Endodermal cell (in vitro differentiated cells): ENCODE measurements at places on chromosomes 1 and 21. TPM values are rescaled to one million over a fixed set of nuclear protein-coding genes. Genes with fewer than 3 reads are reported as not detected.

ZNF683 gene
- total RNA-seq, result not detected in 2 replicates

AKR7A3 gene
- 0.92 and 1.2 TPM in 2 replicates for total RNA-seq

PLEKHG5 gene
- 26.5 to 40.3 TPM (median 38.8 TPM) in 3 replicates for total RNA-seq

GUCA2B gene
- not detected in 3 replicates for total RNA-seq

GBP6 gene
- 0.25 TPM in 1 of 3 replicates, not detected in the others for total RNA-seq

HES2 gene
- 0.07 TPM in 1 of 2 replicates, not detected in the other for total RNA-seq

FCRL5 gene
- not detected in 3 replicates for total RNA-seq

LIX1L gene
- 16.6 to 29.7 TPM (median 17.8 TPM) in 3 replicates for total RNA-seq

TMEM63A gene
- 189 to 427 TPM (median 194 TPM) in 3 replicates for total RNA-seq

KRTAP13-2 gene
- not detected in 2 replicates for total RNA-seq

DNA sequence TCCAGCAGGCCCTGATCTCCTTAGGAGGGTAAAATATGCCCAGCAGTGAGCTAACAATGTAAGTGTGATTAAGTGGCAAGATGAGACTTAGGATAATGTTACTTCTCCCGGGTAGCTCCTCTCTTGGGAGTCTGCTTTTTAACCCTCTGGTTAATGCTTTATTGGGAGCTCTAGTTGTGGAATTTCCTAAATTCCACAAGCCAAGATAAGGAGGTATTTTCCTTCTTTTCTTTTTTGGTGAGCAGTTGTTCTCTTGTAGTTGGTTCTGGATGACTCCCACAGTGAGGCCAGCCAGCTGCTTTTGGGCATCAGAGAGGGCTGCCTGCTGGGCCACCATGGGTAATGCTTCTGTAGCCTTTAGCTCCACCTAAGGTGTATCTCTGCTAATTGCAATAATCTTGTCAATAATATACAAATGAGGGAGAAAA is 19.3 kb downstream of the C1orf52 start:
- no peaks in the 10 kb centered on the region for H3K27me3 ChIP-seq
- H3K4me1 ChIP-seq, result peaks cover 13% of the 10 kb centered on the region
- H3K36me3 ChIP-seq, result no peaks in the 10 kb centered on the region
- no peak overlapping the region for H3K27ac ChIP-seq

DNA sequence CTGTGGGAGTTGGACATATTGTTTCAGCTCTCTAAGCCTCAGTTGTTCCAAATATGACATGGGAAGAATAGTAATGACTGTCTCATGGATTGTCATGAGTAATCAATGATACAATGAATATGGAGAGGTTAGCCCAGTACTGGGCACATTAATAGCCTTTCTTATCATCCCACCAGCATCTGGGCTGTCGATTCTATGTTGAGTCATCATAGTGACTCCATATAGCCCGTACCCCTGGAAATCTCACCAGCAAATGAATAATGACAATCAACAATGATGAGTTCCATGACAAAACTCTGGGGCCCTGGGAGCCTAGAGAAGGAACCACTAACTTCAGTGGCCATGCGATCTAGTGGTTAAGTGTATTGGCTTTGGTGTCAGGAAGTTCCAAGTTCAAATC is 39.7 kb upstream of the GJB5 start:
- H3K36me3 ChIP-seq, result no peaks in the 10 kb centered on the region
- H3K27ac ChIP-seq, result no peak overlapping the region
- H3K27me3 ChIP-seq, result peaks cover 11% of the 10 kb centered on the region

GRCh38 chr1:91511386-91511785 is 10.7 kb downstream of the CDC7 start:
- H3K36me3 ChIP-seq, result peaks cover 64% of the 10 kb centered on the region
- H3K4me3 ChIP-seq, result no peak overlapping the region
- no peak overlapping the region for H3K27ac ChIP-seq
- H3K4me1 ChIP-seq, result no peaks in the 10 kb centered on the region
- no peak for DNase-seq
- no peaks in the 10 kb centered on the region for H3K27me3 ChIP-seq

- no peaks in the 10 kb centered on the region for H3K36me3 ChIP-seq
- H3K27me3 ChIP-seq, result no peaks in the 10 kb centered on the region
- peaks cover 6% of the 10 kb centered on the region for H3K4me1 ChIP-seq
- H3K4me3 ChIP-seq, result no peak overlapping the region
- no peak for DNase-seq
- H3K27ac ChIP-seq, result no peak overlapping the region
Measured at GRCh38 chr1:27690183-27690582, 18.2 kb upstream of the IFI6 start.

- no peaks in the 10 kb centered on the region for H3K27me3 ChIP-seq
- no peaks in the 10 kb centered on the region for H3K4me1 ChIP-seq
- H3K4me3 ChIP-seq, result no peak overlapping the region
- H3K27ac ChIP-seq, result no peak overlapping the region
- DNase-seq, result no peak
- no peaks in the 10 kb centered on the region for H3K36me3 ChIP-seq
Measured at GRCh38 chr1:104120525-104120924, 370.8 kb downstream of the AMY1C start.

DNA sequence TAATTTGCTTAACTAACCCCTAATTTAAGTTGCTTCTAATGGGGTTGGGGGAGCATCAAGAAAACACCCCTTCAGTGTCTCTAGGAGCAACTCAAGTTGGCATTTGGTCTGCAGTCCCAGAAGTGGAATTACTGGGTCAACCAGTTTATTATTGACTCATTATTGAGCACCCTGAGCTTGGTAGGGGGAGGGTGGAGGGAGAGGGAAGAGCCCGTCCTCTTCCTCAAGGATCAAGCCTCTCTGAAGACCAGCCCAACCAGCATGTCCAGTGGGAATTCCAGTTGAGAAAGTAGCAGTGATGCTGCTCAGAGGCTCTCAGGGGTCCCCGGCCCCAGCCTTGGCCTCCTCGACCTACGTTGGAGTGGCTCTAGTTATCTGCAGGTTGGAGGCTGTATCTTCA is 2.1 kb upstream of the PLA2G2F start:
- no peaks in the 10 kb centered on the region for H3K27me3 ChIP-seq
- no peak overlapping the region for H3K27ac ChIP-seq
- DNase-seq, result peak; percentile 10

DNA sequence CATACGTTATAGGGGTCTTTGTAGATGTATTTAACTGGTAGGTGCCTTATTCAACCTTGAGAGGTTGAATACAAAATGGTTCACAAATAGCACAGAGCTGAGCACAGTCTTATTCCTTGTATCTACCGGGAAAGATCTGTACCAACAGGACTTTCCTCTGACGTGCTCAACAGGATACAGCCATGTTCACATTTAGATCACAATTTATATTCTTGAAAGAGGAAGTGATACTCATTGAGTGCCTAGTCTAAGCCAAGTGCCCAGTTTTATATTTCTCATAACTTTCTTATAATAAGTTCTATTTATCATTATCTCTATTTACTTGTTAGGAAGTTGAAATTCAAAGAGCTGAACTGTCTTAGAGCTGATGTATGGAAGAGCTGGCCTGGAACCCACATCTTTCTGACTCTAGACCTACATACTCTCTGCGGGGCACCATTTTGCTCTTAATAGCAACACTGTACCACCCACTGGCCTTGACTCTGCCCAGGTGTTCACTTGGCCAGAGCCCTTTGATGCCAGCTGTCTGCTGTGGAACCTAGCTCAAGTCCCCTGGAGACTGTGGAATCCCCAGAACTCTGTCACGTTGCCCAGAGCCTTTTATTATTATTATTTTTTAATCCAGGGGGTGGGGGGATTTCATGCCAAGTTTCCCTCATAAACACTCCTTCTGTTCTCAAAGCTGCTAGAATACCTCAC is 156.2 kb downstream of the TPR start:
- DNase-seq, result no peak
- H3K4me3 ChIP-seq, result no peak overlapping the region

- no peaks in the 10 kb centered on the region for H3K4me1 ChIP-seq
- H3K27me3 ChIP-seq, result peaks cover 70% of the 10 kb centered on the region
- H3K4me3 ChIP-seq, result no peak overlapping the region
- no peak overlapping the region for H3K27ac ChIP-seq
Measured at GRCh38 chr1:179747611-179748010, 4.5 kb downstream of the FAM163A start.

DNA sequence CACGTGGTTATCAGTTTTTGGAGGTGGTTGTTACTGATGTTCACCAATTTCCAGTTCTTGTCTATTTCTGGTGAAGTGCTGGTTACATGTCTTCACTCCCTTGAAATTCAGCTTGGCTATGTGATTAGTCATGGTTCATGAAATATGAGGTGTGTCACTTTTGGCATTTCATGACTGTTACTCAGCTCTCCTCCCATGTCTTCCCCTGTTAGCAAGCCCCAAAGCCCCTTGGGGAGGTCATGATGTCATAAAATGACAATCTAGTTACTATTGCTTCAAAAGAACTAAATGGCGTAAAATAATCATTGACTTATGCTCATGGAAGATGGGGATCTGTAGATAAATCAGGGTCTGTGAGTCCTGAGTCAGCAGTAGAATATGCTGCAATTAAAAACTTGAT is 425.1 kb downstream of the SETD4 start:
- H3K36me3 ChIP-seq, result no peaks in the 10 kb centered on the region
- no peaks in the 10 kb centered on the region for H3K4me1 ChIP-seq
- no peak overlapping the region for H3K27ac ChIP-seq
- no peaks in the 10 kb centered on the region for H3K27me3 ChIP-seq
- DNase-seq, result no peak

DNA sequence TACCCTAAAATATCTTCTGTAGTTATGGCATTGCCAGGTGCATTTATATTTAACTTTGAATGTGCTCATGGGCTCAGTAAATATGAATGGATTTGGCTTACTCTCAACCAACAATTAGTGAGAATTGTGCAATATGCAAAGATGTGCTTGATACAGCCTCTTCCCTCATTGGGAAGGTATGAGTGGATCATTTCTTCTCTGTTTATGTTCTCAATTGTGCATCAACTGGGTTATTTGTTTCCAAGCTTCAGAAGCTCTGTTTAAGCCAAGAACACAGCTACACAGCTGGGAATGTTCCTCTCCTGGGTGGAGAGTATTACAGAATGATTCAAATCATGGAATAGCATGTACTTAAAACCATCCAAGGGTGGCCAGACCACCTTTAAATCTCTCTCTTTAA is 17.6 kb upstream of the MAP1LC3C start:
- no peaks in the 10 kb centered on the region for H3K27me3 ChIP-seq
- no peak for DNase-seq
- H3K36me3 ChIP-seq, result no peaks in the 10 kb centered on the region
- no peaks in the 10 kb centered on the region for H3K4me1 ChIP-seq
- H3K27ac ChIP-seq, result no peak overlapping the region
- no peak overlapping the region for H3K4me3 ChIP-seq

- no peaks in the 10 kb centered on the region for H3K27me3 ChIP-seq
- DNase-seq, result no peak
- no peaks in the 10 kb centered on the region for H3K36me3 ChIP-seq
- H3K4me1 ChIP-seq, result no peaks in the 10 kb centered on the region
Measured at GRCh38 chr1:36625935-36626310, 143.2 kb upstream of the CSF3R start.

DNA sequence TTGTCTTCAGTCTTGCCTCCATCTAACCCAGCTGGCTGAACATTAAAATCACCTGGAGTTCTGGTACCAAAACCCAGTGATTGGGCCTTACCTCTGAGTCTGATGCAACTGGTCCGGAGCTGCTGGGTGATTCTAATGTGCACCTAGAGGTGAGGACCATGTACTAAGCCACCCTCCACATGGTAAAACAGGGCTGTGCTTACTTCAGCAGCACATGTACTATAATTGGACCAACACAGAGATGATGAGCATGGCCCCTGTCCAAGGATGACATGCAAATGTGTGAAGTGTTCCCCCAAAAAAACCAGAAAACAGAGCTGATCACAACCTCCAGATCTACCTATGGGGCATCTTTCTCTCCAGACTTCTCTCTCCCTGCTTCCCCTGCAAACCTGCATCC is 37.0 kb downstream of the ELK4 start:
- DNase-seq, result no peak
- peaks cover 7% of the 10 kb centered on the region for H3K36me3 ChIP-seq
- H3K27me3 ChIP-seq, result peaks cover 4% of the 10 kb centered on the region
